Epithelial cell of esophagus (primary cell): ENCODE measurements at places on chromosomes 6 and 20.

- no peak for DNase-seq
Measured at GRCh38 chr6:161141173-161141572, 132.7 kb downstream of the AGPAT4 start.

DNA sequence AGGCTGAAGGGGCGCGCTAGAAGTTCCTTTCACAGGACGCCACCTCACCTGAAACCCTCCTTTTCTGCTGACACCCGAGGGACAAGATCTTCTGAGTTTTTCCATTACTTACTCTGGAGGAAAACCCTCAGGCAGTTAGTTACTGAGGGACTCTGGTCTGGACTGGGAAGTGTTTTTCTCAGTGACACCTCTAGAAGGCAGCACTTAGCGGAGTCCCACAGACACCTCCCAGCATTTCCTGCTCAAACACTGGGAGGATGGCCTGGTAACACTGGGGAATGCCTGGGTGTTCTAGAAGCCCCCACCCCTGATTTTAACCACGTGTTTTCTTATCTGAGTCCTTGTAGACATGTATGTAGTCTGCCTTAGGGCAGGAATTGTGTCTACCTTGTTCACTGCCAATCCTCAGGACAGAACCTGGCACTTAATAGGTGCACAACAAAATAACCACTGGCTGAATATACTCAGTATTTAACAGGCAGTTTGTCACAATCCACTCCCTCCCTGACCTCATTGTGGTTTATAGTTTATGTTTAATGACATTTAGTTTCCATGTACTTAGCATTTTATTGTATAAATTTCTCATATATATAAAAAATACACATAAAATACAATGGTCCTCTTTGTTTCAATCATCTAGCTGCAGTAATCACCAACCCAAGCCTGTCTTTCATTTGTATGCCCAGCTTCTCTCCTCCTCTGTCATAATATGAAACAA, 4.8 kb downstream of the GSTA3 start:
- peak; percentile 24 for DNase-seq

DNA sequence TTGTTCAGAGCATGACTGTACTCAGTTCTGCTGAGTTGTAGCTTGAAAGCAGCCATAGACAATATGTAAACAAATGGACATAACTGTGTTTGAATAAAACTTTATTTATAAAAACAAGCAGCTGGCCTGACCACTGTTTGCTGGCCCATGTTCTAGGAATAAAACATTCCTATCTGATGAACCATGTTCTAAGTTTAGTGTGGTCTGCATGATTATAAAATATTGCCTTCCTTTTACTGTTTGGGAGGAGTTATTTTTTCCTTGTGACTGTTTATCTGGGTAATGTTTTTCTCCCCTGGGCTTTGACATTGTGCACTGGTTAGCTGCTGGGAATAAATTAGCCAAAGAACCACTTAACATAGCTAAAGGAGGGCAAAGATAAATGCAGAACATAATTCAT, 55.1 kb downstream of the CDS2 start:
- DNase-seq: no peak

DNA sequence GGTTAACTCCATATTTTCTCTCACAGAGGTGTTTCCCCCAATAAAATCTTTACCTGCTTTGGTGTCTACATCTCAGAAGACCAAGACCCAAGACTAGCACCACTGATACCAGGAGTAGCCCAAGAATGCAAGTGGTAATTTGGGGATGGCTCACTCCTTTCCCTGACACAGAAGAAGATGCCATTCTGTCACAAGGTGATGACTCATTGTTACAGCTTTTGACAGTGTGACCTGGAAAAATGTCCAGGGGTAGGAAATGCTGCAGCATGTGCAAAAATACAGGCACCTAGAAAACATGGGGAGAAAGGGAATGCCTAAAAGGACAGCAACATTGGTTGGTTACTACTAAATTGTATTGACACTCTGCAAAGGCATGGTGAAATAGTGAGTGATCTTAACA, 254.0 kb upstream of the GJE1 start:
- no peak for DNase-seq

- DNase-seq: no peak
Measured at GRCh38 chr6:2193931-2194330, 51.5 kb downstream of the GMDS start.

DNA sequence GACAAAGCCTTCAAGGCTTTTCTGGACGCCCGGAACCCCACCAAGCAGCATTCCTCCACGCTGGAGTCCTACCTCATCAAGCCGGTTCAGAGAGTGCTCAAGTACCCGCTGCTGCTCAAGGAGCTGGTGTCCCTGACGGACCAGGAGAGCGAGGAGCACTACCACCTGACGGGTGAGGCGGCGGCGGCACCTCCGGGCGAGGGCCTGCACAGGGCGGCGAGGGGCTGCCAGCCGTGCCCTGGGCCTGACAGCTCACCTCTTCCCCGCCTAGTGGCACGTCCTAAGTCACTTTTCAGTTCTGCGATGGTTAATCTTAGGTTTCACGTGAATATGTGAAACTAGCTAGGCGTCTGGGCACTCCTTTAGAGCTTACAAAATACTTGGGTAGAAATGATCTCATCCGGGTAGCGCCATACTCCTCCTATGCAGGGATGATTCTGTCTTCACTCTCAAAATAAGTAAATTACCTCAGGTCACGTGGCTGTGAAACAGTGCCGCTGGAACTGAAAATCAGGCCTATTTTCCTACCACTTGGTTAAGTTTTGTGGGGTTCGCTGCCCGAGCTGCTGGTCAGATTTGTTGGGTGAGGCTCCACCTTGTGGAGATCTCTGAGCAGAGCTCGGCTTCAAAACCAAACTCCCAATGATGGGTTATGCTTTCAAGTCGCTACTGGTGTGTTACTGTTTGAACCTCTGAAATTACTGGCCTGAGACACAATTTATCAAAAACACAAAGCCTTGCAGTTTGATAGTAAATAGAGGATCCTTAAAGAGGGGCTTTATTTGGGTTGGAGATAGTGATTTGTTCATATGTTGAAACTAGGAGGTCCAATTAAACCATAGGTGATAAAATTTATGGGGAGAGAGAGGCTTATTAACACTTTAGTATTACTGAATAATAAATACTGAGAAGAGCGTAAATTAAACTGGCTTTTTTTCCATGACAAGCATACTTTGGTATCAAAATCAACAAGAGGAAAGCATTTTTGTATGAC, 15.5 kb upstream of the CLDN20 start:
- peak; percentile 63 for DNase-seq

- no peak for DNase-seq
Measured at GRCh38 chr6:99606656-99607415, at the start of gene PRDM13. Gene PRDM13, plus strand, starts transcription at chr6:99606833. Its CDS starts 202 bp downstream, at chr6:99607035.

DNA sequence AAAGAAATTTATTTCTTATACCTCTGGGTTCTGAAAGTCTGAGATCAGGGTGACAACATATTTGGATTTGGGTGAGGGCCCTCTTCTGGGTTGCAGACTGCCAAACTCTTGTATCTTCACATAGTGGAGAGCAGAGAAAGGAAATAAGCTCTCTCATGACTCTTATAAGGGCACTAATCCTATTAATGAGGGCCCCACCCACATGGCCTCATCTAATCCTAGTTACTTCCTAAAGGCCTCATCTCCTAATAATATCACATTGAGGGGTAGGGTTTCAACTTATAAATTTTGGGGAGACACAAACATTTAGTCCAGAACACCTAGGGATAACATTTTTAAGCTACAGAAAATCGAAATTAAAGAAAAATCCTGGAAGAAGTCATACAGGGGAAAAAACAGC, 5.1 kb upstream of the ZNF391 start:
- DNase-seq: no peak

GRCh38 chr6:13373488-13373886, 45.1 kb upstream of the TBC1D7 start:
- DNase-seq: no peak

- no peak for DNase-seq
Measured at GRCh38 chr6:107943626-107944439, 14.2 kb downstream of the SEC63 start.

- DNase-seq: no peak
Measured at GRCh38 chr6:133873538-133873937, 15.4 kb upstream of the TCF21 start.

DNA sequence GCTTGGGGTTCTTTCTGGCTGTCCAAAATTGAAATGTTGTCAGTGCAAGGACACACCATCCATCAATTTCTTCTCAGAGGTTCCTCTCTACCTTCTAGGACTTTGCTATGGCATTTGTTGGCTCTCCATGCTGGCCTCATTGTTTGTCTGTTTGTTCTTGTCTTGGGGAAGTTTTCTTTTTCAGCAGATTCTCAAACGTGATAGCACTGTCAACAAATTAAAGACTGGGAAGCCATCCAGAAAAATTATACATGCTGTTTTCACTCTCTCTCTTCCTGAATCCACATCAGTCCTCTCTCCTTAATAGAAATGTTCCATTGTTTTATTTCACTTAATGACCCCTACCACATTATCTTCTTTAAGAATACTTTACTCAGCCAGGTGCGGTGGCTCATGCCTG, 130.4 kb downstream of the PCSK2 start:
- no peak for DNase-seq

- no peak for DNase-seq
Measured at GRCh38 chr20:24766143-24766527, 182.9 kb upstream of the CST7 start.

DNA sequence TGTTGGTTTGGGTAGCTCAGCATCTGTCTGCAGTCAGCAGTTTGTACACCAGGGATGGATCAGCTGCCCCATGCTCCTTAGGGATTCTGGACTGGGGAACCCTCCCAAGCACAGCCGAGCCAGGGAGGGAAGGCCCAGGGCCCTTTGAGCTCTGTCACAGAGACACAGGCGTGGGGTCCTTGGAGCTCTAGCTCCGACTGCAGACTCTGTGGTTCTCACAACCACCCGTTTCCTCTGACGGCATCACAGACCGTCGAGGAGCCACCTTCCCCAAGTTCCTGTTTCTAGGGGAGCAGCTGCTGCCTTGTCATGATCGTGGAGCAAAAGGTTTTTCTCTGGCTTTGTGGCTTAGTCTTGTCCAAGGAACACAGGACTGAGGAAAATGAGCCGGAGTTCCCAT, at the start of gene SLA2:
SLA2 (minus strand) TSS at position 199 of the 400 bp plus-strand sequence. CDS start 4,861 bp downstream, outside the sequence.
- no peak for DNase-seq
